ENCODE measurements at places on chromosomes 12 and 14. TPM values are rescaled to one million over a fixed set of nuclear protein-coding genes. Genes with fewer than 3 reads are reported as not detected.

The EFCAB11 gene
- 7.3 TPM for total RNA-seq

The CALM1 gene
- 202 TPM for total RNA-seq

The CLEC14A gene
- 24.6 TPM for total RNA-seq

- DNase-seq = no peak
Measured at GRCh38 chr14:104230946-104231345, 92.6 kb downstream of the KIF26A start.

DNA sequence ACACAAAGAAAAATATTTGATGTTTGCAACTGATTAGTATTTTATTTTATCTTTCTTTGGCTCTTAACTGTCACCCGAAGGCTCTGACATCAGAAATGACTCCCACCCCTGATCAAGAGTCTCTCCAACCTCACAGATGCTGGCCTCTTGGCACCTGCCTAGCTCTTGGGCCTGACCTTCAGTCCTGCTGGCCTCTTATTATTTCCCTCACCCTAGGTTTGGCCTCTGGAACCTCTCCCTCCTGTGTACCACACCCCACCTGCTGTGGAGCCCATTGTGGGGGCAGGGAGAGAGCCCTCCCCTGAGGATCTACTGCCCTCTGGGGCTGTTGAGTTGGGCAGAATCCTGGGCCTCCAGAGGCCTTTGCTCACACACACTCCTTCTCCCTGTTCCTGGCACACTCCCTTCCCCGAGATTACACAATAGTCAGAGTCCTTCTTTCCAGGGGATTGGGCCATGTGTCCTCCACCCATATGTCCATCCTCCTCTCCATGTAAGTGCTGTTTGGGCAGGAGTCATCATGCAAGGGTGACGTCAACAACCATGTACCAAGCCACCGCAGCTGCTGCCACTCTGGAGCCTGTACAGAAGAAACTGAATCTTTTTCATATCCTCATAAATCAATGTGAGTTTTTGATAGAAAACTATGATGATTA, 124.3 kb downstream of the RASSF9 start:
- DNase-seq = peak; percentile 18

DNA sequence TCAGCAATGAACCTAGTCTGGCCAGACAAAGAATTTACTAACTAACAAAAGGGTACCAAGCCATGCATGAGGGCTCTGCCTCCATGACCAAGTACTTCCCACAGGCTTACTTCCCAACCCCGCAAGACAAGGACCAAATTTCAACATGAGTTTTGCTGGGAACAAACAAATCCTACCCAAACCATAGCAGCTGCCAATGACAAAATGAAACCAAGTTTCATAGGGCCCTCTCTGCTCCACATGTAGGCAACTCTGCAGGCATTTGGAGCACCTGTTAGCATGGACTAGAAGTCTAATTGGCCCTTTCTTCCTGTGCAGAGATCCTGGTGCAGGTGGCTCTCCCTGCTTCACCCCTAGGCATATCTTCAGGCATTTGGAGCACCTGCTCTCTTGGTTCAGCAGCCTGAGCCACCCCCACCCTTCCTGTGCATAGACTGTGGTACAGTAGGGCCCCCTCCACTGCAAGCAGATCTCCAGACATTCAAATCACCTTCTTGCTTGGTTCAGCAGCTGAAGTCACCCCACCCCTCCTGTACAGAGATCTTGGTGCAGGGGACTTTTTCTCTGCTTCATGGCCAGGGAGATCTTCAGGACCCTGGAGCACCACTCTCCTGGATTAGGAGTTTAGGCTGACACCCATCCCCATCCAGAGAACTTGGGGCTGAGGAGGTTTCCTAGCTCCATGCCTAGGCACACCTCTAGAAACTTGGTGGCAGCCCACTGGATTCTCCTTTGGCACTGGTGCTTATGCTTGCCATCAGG, 308.7 kb downstream of the RPAP3 start:
- no peak for DNase-seq

DNA sequence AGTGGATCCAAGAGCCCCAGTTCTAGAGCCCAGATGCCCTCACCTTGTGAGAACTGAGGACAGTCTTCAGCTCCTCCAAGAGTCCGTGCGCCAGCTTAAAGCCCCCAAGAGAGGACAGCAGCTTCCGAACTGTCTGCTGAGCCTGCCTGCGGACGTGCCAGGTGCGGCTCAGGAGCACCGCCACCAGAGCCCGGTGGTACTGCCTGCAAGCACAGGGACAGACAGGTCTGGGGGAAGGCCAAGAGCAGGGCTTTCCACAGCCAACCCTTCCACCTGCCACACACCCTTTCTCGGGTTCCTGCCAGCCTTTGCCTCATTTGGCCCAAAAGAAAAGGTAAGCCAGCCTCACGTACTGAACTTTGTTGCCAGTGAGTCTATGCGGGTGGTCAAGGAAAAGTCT, 30.2 kb downstream of the GCN1 start:
- no peak for DNase-seq

- no peak for DNase-seq
Measured at GRCh38 chr14:57069702-57070101, 199.0 kb downstream of the EXOC5 start.

GRCh38 chr12:30866256-30866655, 60.3 kb upstream of the TSPAN11 start:
- no peak for DNase-seq

DNA sequence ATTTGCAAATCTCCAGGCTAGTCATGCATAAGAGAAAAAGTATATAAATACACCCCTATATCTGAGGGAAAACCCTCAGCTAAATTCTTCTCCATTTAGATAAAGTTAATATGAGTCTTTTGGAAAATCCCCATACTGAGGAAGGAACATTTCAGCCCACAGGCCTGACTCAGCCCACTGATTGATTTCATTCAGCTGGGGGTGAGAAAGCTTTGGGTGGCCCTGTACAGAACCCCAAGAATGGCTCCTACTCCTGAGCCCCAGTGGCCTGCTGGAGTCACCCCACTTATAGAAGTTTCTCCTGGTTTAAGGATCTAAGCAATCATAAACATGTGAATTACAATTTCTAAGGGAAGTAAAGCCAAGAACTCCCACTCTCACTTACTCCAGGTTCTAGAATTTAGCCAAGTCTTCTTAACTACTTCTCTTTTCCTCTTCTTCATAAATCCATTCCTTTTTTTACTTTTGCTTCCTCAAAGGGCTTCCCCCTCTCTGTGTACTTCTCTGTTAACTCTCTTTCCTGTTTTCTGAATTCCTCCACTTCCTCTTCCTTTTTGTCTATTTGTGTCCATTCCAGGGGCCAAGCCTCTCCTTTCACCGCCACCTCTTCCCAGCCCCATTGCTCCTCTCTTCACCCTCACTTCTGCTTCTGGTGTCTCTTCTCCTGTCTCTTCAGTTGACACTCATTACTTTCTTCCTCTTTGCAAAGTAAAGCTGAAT, 21.0 kb downstream of the RTN1 start:
- no peak for DNase-seq

The FRMD6 gene
- total RNA-seq = 29.5 TPM

DNA sequence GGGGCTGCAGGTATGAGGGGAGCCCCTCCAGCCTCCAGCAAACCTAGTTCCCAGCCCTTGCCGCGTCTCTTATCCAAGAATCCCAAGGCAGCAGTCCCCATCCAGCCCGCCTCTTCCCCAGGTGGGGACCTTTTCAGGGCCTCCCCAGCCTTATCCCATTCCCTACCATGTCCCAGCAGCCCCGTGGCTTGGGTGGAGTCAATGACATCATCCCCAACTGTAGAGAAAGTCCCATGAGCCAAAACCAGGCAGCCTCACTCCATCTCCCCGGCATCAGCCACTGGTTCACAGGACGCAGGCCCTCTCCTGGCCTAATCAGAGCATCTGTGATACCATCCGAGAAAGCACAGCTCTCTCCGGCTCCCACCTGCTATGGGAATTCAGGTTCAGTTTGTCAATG, 131.0 kb downstream of the NCOR2 start:
- no peak for DNase-seq

- peak; percentile 70 for DNase-seq
Measured at GRCh38 chr14:64760146-64760755, 56.0 kb downstream of the PLEKHG3 start.

- DNase-seq = no peak
Measured at GRCh38 chr12:57323416-57323815, 72.4 kb upstream of the STAC3 start.

- DNase-seq = no peak
Measured at GRCh38 chr14:41749429-41749828, 142.8 kb downstream of the LRFN5 start.

The MTA1 gene
- 128 TPM for total RNA-seq

GRCh38 chr12:105359856-105360255, 29.4 kb downstream of the C12orf75 start:
- no peak for DNase-seq

The NFATC4 gene
- 207 TPM for total RNA-seq

DNA sequence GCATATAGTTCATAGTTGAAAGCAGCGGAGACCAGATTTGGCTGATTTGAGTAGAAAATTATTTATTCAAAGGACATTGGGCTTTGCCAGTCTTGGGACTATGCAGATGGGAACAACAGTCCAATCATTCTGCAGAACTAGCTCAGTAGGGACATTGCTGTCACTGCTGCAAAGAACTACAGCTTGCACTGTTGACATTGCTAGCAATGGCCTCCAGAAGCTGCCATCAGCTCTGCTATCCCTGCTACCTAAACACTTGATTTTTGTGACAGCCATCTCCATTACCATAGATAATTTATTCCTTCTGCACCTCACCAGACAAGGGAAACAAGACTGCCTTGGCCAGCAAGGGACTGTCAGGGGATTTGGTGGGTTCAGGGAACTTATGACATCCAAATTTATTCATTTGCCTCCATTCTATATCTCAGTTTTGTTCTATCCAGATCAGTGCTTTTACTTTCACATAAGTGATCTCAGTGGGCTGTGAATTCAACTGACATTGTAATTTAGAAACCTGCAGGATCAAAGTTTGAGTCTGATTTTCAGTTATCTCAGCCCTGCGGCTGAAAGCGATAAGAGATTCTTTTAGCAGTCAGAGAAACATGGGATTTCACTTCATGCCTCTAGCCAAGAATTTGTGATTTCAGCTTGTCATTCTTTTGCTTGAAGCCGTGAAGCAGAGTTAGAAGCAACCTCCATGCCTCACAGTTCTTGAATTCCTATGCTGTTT, 136.7 kb upstream of the FBXO33 start:
- no peak for DNase-seq

GRCh38 chr14:62006116-62006731, 244.0 kb downstream of the SNAPC1 start:
- DNase-seq = no peak

DNA sequence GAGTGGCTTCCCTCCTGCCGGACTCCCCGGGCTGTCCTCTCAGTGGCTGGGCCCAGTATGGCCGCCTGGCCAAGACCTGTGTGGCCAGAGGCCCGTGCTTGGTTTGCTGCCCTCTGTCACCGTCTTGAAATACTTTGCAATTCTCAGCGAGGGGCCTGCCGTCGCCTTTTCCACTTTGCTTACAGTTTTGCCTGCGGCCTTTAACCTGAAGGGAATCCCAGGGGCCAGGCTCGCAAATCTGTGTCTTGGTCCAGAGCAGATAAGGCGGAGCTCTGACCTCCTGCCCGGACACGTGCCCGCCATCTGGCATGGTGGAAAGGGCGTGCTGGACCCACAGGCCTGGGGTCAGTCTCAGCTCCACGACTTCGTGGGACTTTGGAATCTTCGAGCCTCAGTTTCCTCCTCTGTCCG, 10.9 kb upstream of the AMN start:
- no peak for DNase-seq

GRCh38 chr12:126483145-126484068, 1418.2 kb downstream of the AACS start:
- DNase-seq = no peak

- DNase-seq = no peak
Measured at GRCh38 chr12:96427269-96427729, 27.1 kb upstream of the CDK17 start.

DNA sequence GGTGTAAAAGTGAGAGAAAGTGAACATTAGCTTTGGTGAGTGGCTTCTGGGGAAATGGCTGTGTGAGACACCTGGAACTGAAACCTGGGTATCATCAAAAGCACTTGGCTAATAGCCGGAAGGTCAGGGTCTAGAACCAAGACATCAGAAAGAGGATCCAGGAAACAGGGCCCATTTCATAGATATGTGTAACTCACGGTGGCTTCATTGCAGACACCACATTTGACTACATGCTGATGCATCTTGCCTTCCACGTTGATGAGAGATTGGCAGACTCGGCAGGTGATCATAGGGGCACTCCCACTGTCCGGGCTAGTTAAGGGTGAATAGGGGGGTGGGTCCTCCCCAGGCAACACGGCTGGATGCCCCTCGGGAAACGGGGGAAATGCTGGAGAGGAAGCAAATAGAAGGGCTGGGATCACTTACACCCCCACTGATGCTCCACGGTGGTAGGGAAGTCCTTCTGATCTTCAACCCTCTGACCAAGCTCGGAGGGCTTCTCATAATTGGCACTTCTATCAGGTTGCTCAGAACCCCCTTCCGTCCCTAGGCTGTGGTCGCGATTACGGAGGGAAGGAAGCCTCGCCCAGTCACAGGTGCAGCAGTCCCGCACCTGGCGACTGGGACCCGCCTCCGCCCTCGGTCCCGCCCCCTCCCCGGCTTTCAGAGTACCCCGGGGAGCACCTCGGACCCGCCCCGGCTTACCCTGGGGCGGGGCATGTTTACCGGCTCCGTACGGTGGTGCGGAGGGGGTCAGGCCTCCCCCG, 593 bp downstream of the PIP4P1 start:
- DNase-seq = no peak

The MYH6 gene
- not detected for total RNA-seq

Measured in ovary (tissue), 10 donors.